Caki2 (cell line): ENCODE measurements at places on chromosomes 1 and 21.
A peak's percentile ranks its signal among the peaks of the same experiment; 100 is the strongest.

DNA sequence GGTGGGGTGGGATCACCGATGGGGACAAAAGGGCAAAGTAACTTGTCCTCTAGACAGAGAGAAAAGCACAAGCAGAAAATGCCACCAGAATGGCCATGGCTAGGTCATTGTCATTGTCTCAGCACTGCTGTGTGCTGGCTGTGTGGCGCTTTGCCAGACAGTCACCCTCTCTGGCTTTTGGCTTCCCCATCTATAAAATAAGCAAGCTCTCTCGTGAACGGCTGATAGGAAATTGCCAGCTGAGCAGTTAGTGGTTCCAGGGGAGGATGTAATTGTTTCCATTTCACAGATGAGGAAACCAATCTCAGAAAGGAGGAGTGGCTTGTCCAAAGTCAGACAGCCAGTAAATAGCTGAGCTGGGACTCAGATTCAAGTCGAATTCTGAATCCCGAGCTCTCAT is 32.5 kb downstream of the PADI2 start:
- DNase-seq = no peak

GRCh38 chr1:247441606-247442005 is 16.3 kb downstream of the OR2B11 start:
- no peak for DNase-seq

DNA sequence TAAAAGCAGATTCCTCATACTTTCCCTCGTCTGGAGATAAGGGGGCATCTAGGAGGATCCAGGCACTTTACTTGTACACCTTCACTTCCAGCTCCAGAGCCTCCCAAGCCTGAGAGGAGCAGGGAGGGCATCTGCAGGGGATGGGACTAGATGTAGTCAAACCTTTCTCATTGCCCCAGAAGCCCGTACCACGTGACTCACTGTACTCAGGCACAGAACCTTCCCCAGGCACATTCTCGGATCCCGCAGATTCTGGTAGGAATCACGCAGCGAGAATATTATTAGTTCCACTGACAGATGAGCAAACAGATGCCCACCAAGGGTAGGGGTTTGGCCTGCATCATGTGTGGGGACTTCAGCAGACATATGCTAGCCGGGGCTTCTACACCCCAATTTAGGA is 25.2 kb upstream of the TNR start:
- no peak for DNase-seq

GRCh38 chr21:14072761-14073535 is 137.8 kb downstream of the LIPI start:
- no peak for DNase-seq

DNA sequence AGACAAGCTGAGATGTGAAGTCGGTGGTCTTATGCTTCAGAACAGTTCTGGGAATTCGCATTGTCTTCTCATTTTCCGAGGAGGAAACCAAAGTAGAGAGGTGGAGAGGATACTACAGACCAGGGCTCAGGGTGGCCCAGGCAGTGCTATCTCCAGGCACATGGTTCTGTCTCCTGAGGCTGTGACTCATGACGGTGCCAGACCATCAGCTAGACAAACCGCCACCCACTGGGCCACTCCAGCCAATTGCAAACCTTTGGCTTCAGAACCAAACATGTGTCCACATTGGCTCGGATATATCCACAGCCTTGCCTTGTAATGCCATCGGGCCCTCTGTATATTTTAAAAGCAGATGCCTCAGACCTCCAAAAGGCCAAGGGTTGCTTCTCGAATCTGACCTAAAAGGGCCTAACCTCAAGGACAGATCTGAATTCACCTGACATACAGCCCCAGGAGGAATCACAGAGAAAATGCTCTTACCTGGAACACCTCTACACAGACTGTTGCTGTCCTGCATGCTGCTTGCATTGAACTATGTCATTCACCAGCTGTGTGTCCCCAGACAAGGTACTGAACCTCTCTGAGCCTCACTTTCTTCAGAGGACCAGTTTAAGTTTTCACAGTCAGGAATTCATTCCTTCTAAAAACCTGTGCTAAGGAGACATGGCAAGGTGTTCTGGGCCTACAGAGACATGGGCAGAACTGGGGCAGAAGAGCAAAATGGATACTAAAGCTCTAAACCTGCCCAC is 224.9 kb upstream of the JUN start:
- no peak for DNase-seq

- no peak for DNase-seq
Observed at GRCh38 chr1:173409613-173410012, 67.5 kb upstream of the PRDX6 start.

GRCh38 chr1:184388319-184388889 is 1.6 kb downstream of the C1orf21 start:
- DNase-seq = no peak

DNA sequence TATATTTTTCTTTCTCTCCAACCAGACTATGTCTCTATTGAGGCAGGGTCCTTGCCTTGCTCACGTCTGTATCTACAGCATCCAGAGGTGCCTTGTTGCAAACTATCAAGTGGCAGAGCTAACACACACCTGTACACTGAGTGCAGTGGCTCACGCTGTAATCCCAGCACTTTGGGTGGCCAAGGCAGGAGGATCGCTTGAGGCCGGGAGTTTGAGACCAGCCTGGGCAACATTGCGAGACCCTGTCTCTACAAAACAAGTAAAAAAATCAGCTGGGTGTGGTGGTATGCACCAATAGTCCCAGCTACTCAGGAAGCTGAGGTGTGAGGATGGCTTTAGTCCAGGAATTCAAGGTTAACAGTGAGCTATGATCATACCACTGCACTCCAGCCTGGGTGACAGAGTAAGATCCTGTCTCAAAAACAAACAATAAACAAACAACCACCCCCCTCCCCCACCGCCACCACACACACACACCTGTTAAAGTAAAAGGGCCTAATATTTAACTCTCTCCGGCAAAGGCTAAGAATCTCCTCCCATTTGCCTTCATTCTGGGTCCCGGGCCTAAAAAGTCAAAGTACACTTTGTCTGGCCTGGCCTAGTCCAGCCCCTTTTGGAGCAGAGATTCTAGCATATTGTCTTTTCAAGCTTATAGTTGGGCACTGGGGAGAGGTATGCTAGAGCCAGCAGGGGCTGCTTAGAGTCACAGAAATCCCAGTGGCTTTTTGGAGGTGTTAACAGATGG is 9.5 kb upstream of the SLFNL1 start:
- no peak for DNase-seq

GRCh38 chr1:2301607-2302291 is 73.6 kb downstream of the SKI start:
- DNase-seq = no peak

- peak; percentile 42 for DNase-seq
Observed at GRCh38 chr21:33642896-33643657, 776 bp downstream of the ITSN1 start.

- peak; percentile 36 for DNase-seq
Observed at GRCh38 chr1:245322673-245323072, 167.9 kb downstream of the KIF26B start.

GRCh38 chr1:207967703-207968102 is 56.8 kb upstream of the CD34 start:
- DNase-seq = no peak

DNA sequence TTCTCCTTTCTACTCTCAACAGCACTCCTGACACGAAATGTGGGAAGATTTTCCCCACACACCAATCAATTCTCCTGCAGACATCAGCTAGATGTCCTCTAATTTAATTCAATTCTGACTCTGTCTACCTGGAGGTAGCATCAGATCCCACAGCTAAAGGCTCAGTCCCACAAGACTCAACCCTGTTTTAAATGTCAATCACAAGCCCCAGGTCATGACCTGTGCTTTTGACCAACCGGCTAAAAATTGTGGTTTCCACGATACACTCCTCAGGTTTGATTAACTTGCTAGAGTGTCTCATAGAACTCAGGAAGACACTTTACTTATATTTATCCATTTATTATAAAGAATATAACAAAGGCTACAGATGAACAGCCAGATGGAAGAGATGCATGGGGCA is 27.4 kb downstream of the IL23R start:
- no peak for DNase-seq

GRCh38 chr1:40183055-40183710 is 22.0 kb downstream of the RLF start:
- DNase-seq = no peak
